Activated naive CD8-positive, alpha-beta T cell treated with anti-CD3 and anti-CD28 coated beads, Interleukin-2, amount 10 ng/mL, durations not matched to agents 7 days and 5 days (primary cell): ENCODE measurements at places on chromosomes 13 and 19. TPM values are rescaled to one million over a fixed set of nuclear protein-coding genes. Genes with fewer than 3 reads are reported as not detected.
A peak's percentile ranks its signal among the peaks of the same experiment; 100 is the strongest.

GRCh38 chr19:57689750-57690149 lies 8.0 kb downstream of the ZNF551 start:
- no peak for DNase-seq
- H3K36me3 ChIP-seq, result peaks cover 86% of the 10 kb centered on the region
- no peak overlapping the region for H3K4me3 ChIP-seq
- no peaks in the 10 kb centered on the region for H3K4me1 ChIP-seq

DNA sequence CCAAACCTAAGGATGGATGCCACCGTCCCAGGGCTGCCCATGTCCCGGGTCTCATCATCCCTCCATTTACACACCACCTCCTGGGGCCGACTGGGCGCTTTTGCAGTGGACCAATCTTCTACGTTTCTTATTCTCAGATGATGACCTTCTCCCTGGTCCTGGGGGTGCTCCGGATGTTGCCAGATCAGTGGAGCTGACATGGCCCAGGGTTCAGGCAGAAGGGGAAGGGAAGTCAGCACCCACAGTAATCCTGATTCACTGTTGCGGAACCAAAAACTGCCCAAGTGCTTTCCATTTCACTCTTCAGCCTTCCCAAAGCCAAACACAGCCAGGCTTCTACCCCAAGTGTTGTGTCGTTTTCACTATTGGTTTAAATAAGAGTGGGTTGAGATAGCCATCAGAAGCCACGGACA lies 29.8 kb downstream of the RAB20 start:
- no peak for DNase-seq
- H3K27me3 ChIP-seq, result no peaks in the 10 kb centered on the region
- peaks cover 8% of the 10 kb centered on the region for H3K36me3 ChIP-seq
- no peak overlapping the region for H3K4me3 ChIP-seq
- H3K27ac ChIP-seq, result no peak overlapping the region
- H3K4me1 ChIP-seq, result peaks cover 6% of the 10 kb centered on the region

- DNase-seq, result no peak
- no peak overlapping the region for H3K4me3 ChIP-seq
Observed at GRCh38 chr13:95604556-95604915, 40.0 kb downstream of the DZIP1 start.

FCHO1 gene
- 77.9 TPM for total RNA-seq

- H3K4me1 ChIP-seq, result no peaks in the 10 kb centered on the region
- no peak for DNase-seq
- no peaks in the 10 kb centered on the region for H3K36me3 ChIP-seq
- no peak overlapping the region for H3K4me3 ChIP-seq
- H3K27ac ChIP-seq, result peak overlapping the region; percentile 0
- H3K27me3 ChIP-seq, result peaks cover 10% of the 10 kb centered on the region
Observed at GRCh38 chr19:55712804-55713631, 25.2 kb downstream of the NLRP9 start.

DNA sequence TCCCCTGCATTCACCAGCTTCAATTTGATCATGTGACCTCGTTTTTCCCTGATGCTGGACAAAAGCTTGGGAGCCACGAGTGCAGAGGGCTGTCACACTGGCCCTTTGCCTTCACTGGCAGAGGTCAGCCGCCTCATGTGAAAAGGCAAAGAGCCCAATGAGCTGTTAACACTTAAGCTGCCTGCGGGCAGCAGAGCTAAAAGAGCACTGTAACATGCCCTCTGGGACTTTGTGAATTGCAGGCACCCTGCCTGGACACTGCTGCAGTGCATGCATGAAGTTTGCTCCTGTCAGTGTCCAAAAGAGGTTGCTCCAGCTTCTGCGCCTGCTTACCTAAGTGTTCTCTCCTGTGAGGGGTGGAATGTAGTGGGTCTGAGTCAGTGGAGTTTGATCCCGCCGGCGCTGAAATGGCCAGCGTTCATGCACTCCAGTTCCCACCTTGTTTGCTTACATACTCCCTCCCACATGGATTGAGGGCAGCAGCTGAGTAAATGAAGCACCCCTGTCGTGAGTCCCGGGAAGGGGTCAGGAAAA lies 193.7 kb downstream of the RFC3 start:
- H3K4me3 ChIP-seq, result no peak overlapping the region
- no peaks in the 10 kb centered on the region for H3K4me1 ChIP-seq
- H3K27me3 ChIP-seq, result peaks cover 13% of the 10 kb centered on the region
- DNase-seq, result no peak
- no peaks in the 10 kb centered on the region for H3K36me3 ChIP-seq

GRCh38 chr13:113053376-113053775 lies 52.2 kb upstream of the F7 start:
- no peaks in the 10 kb centered on the region for H3K36me3 ChIP-seq
- H3K4me3 ChIP-seq, result no peak overlapping the region
- H3K4me1 ChIP-seq, result no peaks in the 10 kb centered on the region
- DNase-seq, result no peak

DNA sequence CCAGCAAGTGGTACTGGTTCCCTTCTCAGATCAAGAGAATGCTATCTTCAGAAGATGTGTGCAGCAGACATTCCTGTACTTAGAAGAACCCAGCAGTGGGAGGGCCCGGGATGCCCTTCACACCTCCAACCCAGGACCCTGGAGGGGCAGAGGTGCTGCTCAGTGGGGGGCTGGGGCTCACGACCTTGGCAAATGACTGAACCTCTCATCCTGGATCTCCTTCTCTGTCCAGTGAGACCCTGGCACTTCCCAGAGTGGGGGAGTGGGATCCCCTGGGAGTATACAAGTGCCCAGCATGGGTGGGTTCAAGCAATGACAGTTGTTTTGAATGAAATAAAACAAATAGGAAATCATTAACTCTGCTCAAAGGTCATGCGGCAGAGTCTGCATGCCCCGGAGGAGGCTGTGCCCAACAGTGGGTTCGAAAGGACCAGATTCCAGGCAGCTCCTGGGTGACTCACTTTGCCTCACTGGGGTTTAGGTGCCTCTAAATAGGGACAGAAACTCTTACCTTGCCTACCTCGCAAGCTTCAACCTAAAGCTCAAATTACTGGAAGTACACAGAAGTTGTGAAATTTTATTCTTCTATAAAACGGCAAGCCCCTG lies 26.9 kb downstream of the GGACT start:
- no peak overlapping the region for H3K4me3 ChIP-seq
- no peak overlapping the region for H3K27ac ChIP-seq
- peaks cover 2% of the 10 kb centered on the region for H3K27me3 ChIP-seq

IRGC gene
- total RNA-seq, result not detected

TNFSF9 gene
- total RNA-seq, result 3.7 TPM

DNA sequence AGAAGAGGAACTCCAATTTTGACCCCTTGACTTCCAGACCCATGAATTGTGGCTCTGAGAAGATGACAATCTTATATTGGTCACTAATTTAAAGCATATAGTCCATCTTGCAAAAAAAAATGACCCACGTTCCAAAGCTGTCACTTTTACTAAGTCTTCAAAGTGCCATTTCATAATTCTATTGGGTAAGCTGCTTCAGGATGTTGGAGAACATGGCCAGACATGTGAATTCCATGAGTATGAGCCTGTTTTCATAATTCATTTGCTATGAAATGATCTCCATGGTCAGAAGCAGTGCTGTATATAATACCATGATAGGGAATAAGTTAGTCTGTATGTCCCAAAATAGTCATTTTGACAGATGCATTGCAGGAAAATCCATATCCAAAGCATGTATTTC lies 1787.3 kb downstream of the SLITRK5 start:
- no peaks in the 10 kb centered on the region for H3K36me3 ChIP-seq
- no peaks in the 10 kb centered on the region for H3K27me3 ChIP-seq
- H3K4me3 ChIP-seq, result no peak overlapping the region
- no peak overlapping the region for H3K27ac ChIP-seq
- H3K4me1 ChIP-seq, result no peaks in the 10 kb centered on the region

GRCh38 chr13:50714891-50715290 lies 128.6 kb downstream of the DLEU7 start:
- H3K4me3 ChIP-seq, result no peak overlapping the region
- no peak overlapping the region for H3K27ac ChIP-seq
- H3K4me1 ChIP-seq, result peaks cover 25% of the 10 kb centered on the region
- peaks cover 14% of the 10 kb centered on the region for H3K27me3 ChIP-seq

ODAD3 gene
- not detected for total RNA-seq

GRCh38 chr19:18340190-18340989 lies at the start of gene PGPEP1:
PGPEP1 (plus strand) TSS chr19:18340598; CDS start chr19:18340682, 84 bp downstream.
- H3K36me3 ChIP-seq, result peaks cover 4% of the 10 kb centered on the region
- no peaks in the 10 kb centered on the region for H3K27me3 ChIP-seq
- peak within 1 kb of the TSS; percentile 80 for H3K4me3 ChIP-seq
- peaks cover 14% of the 10 kb centered on the region for H3K4me1 ChIP-seq
- H3K27ac ChIP-seq, result peak within 1 kb of the TSS; percentile 83

- no peaks in the 10 kb centered on the region for H3K36me3 ChIP-seq
- H3K27me3 ChIP-seq, result peaks cover 5% of the 10 kb centered on the region
- H3K27ac ChIP-seq, result no peak overlapping the region
- no peaks in the 10 kb centered on the region for H3K4me1 ChIP-seq
- H3K4me3 ChIP-seq, result no peak overlapping the region
- no peak for DNase-seq
Observed at GRCh38 chr13:108947551-108948030, 318.2 kb downstream of the MYO16 start.

GIPC1 gene
- 32.4 TPM for total RNA-seq

DENND1C gene
- 130 TPM for total RNA-seq

KIRREL2 gene
- total RNA-seq, result 3.0 TPM

- H3K27me3 ChIP-seq, result no peaks in the 10 kb centered on the region
- H3K4me3 ChIP-seq, result peak overlapping the region; percentile 93
- peak; percentile 90 for DNase-seq
- peaks cover 39% of the 10 kb centered on the region for H3K36me3 ChIP-seq
- peak overlapping the region; percentile 89 for H3K27ac ChIP-seq
Observed at GRCh38 chr19:19776206-19777008, 43.5 kb upstream of the ZNF14 start.

COL5A3 gene
- 0.08 TPM for total RNA-seq

FCER2 gene
- total RNA-seq, result 0.26 TPM

ASF1B gene
- 75.3 TPM for total RNA-seq

DNA sequence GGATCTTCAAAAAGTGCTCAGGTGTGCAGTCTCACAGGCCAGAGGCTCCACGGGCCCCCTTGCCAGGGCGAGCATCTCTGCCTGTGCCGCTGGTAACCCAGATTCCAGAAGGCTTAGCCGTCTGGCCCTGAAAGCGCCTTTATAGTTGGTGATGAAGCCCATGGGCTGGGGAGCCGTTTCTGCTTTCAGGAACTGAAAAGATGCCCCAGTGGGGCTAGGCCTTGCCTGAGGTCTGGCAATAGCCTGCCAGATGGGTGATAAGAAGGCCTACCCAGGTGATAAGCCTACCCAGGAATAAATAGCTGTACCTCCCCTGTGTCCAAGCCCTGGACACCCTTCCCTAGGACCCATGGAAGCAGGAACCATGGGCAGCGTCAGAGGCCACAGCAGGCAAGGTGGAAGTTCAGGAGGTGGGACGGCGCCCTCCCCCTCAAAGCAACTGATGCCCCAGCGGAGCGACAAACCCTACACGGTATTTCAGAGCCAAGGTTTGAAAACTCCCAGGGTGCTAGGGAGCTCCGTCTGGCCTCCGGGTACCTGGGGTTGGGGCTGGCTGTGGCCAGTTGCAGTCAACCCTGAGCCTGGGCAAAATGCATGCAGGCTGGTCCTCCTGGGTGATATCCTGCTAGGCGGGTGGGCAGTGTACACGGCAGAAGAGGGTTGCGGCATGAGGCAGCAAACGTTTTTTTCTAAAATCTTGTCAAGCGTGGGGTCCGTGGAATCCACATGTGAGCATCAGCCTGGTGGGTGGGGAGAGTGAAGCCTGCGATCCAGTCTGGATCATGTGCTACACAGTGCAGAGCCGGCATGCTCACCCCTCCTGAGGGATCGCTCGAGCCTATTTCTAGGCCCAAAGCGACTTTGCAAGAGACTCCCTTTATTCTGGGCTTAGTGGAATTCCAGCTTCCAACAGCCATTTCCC lies 45.3 kb downstream of the ACTN4 start:
- DNase-seq, result no peak
- H3K4me3 ChIP-seq, result peak overlapping the region; percentile 75
- peak overlapping the region; percentile 76 for H3K27ac ChIP-seq
- peaks cover 58% of the 10 kb centered on the region for H3K4me1 ChIP-seq
- H3K27me3 ChIP-seq, result no peaks in the 10 kb centered on the region

- peak overlapping the region; percentile 96 for H3K27ac ChIP-seq
- no peaks in the 10 kb centered on the region for H3K27me3 ChIP-seq
- peaks cover 49% of the 10 kb centered on the region for H3K4me1 ChIP-seq
- peaks cover 4% of the 10 kb centered on the region for H3K36me3 ChIP-seq
Observed at GRCh38 chr13:30736461-30737320, 1.3 kb downstream of the ALOX5AP start.

GRCh38 chr19:42595550-42596172 lies 937 bp upstream of the CEACAM8 start:
- no peak overlapping the region for H3K27ac ChIP-seq
- H3K4me1 ChIP-seq, result no peaks in the 10 kb centered on the region
- H3K27me3 ChIP-seq, result peaks cover 18% of the 10 kb centered on the region
- no peak for DNase-seq
- no peaks in the 10 kb centered on the region for H3K36me3 ChIP-seq

- no peaks in the 10 kb centered on the region for H3K27me3 ChIP-seq
- peaks cover 3% of the 10 kb centered on the region for H3K36me3 ChIP-seq
- H3K4me1 ChIP-seq, result no peaks in the 10 kb centered on the region
- H3K27ac ChIP-seq, result no peak overlapping the region
Observed at GRCh38 chr19:5250127-5250659, 90.4 kb downstream of the PTPRS start.

DNA sequence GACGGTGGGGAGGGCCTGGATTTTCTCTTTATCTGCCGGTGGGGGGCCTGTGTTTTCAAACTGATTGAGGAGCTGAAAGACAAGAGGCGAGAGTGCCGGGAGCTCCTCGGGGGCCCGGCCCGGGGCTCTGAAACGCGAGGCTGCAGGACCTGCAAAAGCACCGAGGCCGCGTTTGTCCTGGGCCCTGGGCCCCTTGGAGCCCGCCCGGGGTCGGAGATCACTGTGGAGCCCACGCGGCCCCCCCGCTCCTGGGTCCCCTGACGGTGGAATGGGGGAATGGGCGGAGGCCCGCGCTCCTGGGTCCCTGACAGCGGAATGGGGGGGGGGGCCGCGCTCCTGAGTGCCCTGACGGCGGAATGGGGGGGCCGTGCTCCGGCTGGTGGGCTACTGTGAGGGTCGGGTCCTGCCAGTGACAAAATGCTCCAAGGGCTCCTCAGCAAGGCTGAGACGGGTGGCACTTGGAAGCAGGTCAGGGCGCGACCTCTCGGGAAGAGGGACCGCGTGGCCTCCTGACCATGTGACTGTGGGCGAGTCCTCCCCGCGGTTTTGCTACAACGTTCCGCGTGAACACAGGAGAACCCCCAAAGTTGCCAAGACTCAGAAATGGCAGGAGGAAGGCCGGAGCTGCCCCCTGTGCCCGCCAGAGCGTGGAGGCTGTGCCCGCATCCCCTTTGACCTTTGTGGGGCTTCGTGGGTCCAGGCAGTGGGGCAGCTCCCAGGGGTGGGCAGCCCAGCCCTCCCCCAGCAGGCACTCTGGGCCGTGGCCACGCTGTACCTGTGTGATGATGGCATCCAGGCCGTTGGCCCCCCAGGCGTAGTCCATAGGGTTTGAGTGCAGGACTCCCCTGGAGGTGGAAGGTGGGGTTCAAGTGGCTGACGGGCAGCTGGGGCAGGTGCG lies 9.5 kb downstream of the FGF22 start:
- no peaks in the 10 kb centered on the region for H3K4me1 ChIP-seq
- DNase-seq, result no peak
- H3K4me3 ChIP-seq, result no peak overlapping the region
- no peak overlapping the region for H3K27ac ChIP-seq
- H3K36me3 ChIP-seq, result peaks cover 2% of the 10 kb centered on the region
- H3K27me3 ChIP-seq, result no peaks in the 10 kb centered on the region

PCDH17 gene
- total RNA-seq, result not detected

NCAN gene
- not detected for total RNA-seq

NLRP4 gene
- not detected for total RNA-seq
